ENCODE measurements at places on chromosomes 7 and 10. TPM values are rescaled to one million over a fixed set of nuclear protein-coding genes. Genes with fewer than 3 reads are reported as not detected.

DNA sequence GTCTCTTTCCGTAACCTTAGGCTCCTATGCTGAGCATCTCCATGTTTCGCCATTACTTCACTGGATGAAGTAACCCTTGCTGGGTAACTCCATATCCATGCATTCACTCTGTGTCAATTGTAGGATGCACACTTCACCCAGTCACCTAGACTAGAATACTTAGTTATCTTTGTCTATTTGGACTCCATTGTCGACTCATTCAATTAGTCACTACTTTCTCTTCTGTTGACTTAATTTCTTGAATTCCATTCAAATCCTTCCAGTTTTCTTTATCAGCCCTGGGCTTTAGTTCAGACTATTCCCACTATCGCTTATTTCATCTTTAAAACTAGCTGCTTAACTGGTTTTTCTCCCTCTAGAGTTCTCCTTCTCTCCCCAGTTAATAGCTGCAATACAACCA is 111.3 kb upstream of the TNS3 start:
- H3K27ac ChIP-seq, result peak overlapping the region; percentile 92
- no peaks in the 10 kb centered on the region for H3K36me3 ChIP-seq
- no peaks in the 10 kb centered on the region for H3K27me3 ChIP-seq
- no peak for DNase-seq
- H3K4me1 ChIP-seq, result peaks cover 59% of the 10 kb centered on the region

- peaks cover 65% of the 10 kb centered on the region for H3K4me1 ChIP-seq
- no peaks in the 10 kb centered on the region for H3K36me3 ChIP-seq
- H3K27ac ChIP-seq, result peak overlapping the region; percentile 80
- DNase-seq, result no peak
Observed at GRCh38 chr10:60978287-60979115, 34.5 kb upstream of the RHOBTB1 start.

DNA sequence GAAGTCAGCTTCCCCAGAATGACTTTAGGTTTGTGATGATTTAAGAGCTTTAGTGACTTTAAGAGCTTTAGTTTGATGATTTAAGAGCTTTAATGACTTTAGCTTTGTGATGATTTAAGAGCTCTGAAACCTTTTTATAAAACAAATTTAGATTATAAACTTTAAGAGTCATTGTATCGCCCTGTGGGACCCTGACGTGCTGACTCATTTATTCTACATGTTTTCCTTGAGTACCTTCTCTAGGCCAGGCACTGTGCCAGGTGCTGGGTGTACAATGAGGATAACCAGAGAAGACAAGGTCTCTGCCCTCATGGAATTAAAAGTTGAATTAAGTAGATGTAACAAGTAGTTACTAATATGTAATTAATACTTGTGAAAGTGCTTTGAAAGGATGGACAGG is 45.4 kb downstream of the CNNM1 start:
- no peaks in the 10 kb centered on the region for H3K4me1 ChIP-seq
- no peak for DNase-seq
- H3K4me3 ChIP-seq, result no peak overlapping the region
- H3K27me3 ChIP-seq, result peaks cover 28% of the 10 kb centered on the region
- no peaks in the 10 kb centered on the region for H3K36me3 ChIP-seq

DNA sequence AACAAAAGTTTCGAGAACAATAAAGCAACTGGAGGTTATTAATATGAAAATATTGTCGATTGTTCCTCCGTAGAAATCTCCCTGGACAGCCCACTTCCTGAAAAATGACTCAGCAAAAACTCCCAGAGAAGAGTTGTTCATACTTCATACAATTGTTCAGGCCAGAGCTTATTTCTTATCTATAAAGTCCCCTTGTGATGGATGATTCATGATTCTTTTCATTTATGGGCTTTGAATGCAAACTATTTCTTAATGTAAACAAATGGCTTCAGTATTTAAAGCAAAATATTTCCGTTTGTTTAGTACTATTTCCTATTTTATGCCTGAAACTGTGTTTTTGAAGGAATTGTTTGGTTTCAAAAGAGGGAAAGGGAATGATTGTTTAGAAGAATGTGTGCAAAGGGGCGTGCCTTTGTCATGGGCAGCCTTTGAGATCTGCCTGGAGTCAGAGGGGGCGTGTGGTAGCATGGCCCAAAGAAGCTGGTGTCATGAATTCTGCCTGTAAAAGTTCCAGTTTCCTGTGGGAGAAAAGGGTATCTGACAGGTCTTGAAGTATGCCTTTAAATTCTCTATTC is 26.2 kb upstream of the EXOC6 start:
- H3K4me3 ChIP-seq, result no peak overlapping the region
- H3K27me3 ChIP-seq, result peaks cover under 1% of the 10 kb centered on the region

Gene NPSR1
- not detected for total RNA-seq

- H3K36me3 ChIP-seq, result no peaks in the 10 kb centered on the region
- no peaks in the 10 kb centered on the region for H3K27me3 ChIP-seq
- no peak for DNase-seq
Observed at GRCh38 chr7:116445447-116446211, 53.9 kb upstream of the CAV2 start.

- H3K36me3 ChIP-seq, result no peaks in the 10 kb centered on the region
- H3K4me3 ChIP-seq, result no peak overlapping the region
- H3K4me1 ChIP-seq, result no peaks in the 10 kb centered on the region
- no peak overlapping the region for H3K27ac ChIP-seq
- DNase-seq, result no peak
- peaks cover 48% of the 10 kb centered on the region for H3K27me3 ChIP-seq
Observed at GRCh38 chr10:89171263-89171872, 35.7 kb downstream of the CH25H start.

GRCh38 chr7:2809903-2810625 is 34.0 kb downstream of the GNA12 start:
- H3K4me1 ChIP-seq, result peaks cover 31% of the 10 kb centered on the region
- H3K4me3 ChIP-seq, result no peak overlapping the region
- H3K27me3 ChIP-seq, result no peaks in the 10 kb centered on the region
- no peak overlapping the region for H3K27ac ChIP-seq
- H3K36me3 ChIP-seq, result peaks cover 9% of the 10 kb centered on the region

- no peak for DNase-seq
Observed at GRCh38 chr7:134943785-134944400, 42.4 kb upstream of the AGBL3 start.

DNA sequence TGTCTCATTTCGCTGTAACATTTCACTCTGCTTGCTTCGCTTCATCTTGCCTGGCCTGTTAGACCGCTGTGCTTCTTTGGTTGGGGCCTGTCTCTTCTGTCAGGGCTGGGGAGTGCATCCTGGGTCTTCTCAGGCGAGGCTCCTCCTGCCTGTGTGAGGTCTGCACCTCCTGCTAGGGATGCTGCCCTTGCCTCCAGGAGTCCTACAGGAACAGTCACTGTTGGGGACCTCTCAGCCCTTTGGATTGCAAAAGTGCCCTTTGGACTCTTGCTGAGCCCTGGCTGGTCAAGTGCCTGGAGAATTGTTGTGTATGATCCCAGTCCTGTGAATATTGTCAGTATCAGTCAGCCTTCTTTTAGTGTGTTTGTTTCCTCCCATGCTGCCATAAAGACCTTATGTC is 84.1 kb downstream of the MDFIC start:
- peaks cover 14% of the 10 kb centered on the region for H3K36me3 ChIP-seq
- no peak overlapping the region for H3K4me3 ChIP-seq
- peaks cover 35% of the 10 kb centered on the region for H3K4me1 ChIP-seq
- no peak overlapping the region for H3K27ac ChIP-seq
- H3K27me3 ChIP-seq, result no peaks in the 10 kb centered on the region
- DNase-seq, result no peak

GRCh38 chr10:693506-693905 is 4.0 kb upstream of the DIP2C start:
- peaks cover 14% of the 10 kb centered on the region for H3K27me3 ChIP-seq
- peaks cover 20% of the 10 kb centered on the region for H3K4me1 ChIP-seq
- no peak overlapping the region for H3K4me3 ChIP-seq
- no peaks in the 10 kb centered on the region for H3K36me3 ChIP-seq
- peak overlapping the region; percentile 20 for H3K27ac ChIP-seq

Gene EIF5AL1
- total RNA-seq, result 0.07 TPM

DNA sequence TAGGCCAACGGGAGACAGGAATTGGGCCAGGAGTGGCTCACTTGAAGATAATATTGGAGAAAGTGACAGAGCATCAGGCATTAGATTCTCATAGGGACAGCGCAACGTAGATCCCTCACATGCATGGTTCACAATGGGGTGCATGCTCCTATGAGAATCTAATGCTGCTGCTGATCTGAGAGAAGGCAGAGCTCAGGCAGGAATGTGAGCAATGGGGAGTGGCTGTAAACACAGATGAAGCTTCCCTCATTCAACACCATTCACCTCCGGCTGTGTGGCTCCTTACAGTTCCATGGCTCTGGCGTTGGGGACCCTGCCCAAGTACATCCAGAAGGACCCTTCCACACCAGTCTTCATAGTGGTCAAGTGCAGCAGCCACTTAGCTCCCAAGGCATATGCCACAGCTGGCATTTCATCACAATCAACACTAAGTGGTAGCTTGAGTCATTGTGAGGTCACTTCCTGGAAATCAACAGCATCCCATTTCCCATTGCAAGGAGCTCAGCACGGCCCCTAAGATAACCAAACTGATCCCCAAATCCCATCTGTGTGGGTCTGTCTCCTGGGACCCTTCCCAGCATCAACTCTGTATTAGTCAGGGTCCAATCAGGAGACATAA is 174.5 kb downstream of the TPST1 start:
- peaks cover 40% of the 10 kb centered on the region for H3K36me3 ChIP-seq
- no peaks in the 10 kb centered on the region for H3K27me3 ChIP-seq
- no peaks in the 10 kb centered on the region for H3K4me1 ChIP-seq
- H3K4me3 ChIP-seq, result no peak overlapping the region
- H3K27ac ChIP-seq, result no peak overlapping the region

Gene MOGAT3
- not detected for total RNA-seq

Gene PDK4
- total RNA-seq, result 1.1 TPM

Gene OR6V1
- not detected for total RNA-seq

GRCh38 chr10:71267508-71268240 is 51.4 kb upstream of the SLC29A3 start:
- DNase-seq, result no peak
- peak overlapping the region; percentile 78 for H3K27ac ChIP-seq
- no peaks in the 10 kb centered on the region for H3K36me3 ChIP-seq
- peaks cover 65% of the 10 kb centered on the region for H3K4me1 ChIP-seq

Gene NUTM2B
- total RNA-seq, result 1.0 TPM

DNA sequence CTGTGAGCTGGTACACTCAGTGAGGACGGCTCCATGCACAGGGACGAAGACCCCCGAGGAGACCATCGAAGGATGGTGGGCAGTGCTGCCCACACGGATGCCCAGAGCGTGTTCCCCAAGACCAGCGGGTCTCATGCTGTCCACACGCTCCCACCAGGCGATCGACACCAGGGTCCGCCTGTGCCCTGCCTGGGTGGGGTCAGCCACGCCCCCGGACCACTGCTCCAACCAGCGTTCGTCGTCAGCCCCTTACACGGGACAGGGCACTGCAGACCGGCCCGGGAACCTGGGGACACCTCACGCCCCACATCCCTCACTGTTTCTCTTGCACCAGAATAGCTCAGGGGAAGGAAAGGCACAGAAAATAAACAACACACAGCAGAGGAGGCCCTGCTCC is 223.5 kb downstream of the DNAJB6 start:
- no peak overlapping the region for H3K4me3 ChIP-seq
- no peaks in the 10 kb centered on the region for H3K4me1 ChIP-seq
- H3K27ac ChIP-seq, result no peak overlapping the region
- DNase-seq, result no peak

Gene UCN3
- not detected for total RNA-seq

GRCh38 chr7:36315309-36315944 is 74.2 kb upstream of the ANLN start:
- no peak overlapping the region for H3K4me3 ChIP-seq
- H3K4me1 ChIP-seq, result peaks cover 12% of the 10 kb centered on the region
- no peaks in the 10 kb centered on the region for H3K27me3 ChIP-seq

GRCh38 chr10:80545258-80545881 is 7.7 kb downstream of the SH2D4B start:
- no peak for DNase-seq
- H3K4me1 ChIP-seq, result no peaks in the 10 kb centered on the region
- H3K27me3 ChIP-seq, result peaks cover 6% of the 10 kb centered on the region
- no peak overlapping the region for H3K4me3 ChIP-seq

Gene ZNF425
- total RNA-seq, result 7.3 TPM

DNA sequence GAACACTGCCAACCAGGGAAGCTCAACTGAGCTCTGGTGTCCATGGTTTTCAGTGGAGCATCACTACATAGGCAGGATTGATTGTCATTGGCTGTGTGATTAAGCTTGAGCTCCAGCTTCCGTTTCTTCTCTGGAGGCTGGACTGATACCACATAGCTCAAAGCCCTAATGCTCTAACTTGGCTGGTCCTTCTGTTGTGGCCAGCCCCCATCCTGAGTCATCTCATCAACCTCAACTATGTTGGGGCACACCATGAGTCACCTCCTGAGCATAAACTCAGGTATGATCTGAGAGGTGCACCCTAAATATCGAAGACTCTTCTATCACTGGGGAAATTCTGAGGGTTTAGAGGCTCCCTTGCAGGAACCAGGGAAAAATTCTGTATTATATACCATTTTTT is 114.5 kb upstream of the INHBA start:
- peaks cover 12% of the 10 kb centered on the region for H3K36me3 ChIP-seq
- peaks cover 2% of the 10 kb centered on the region for H3K4me1 ChIP-seq
- H3K27me3 ChIP-seq, result peaks cover 7% of the 10 kb centered on the region
- no peak for DNase-seq
- no peak overlapping the region for H3K27ac ChIP-seq

Gene PNLIPRP1
- not detected for total RNA-seq

GRCh38 chr7:41576166-41576565 is 126.7 kb downstream of the INHBA start:
- no peak for DNase-seq
- no peak overlapping the region for H3K4me3 ChIP-seq
- H3K4me1 ChIP-seq, result peaks cover 19% of the 10 kb centered on the region
- no peak overlapping the region for H3K27ac ChIP-seq
- peaks cover 2% of the 10 kb centered on the region for H3K27me3 ChIP-seq
- H3K36me3 ChIP-seq, result no peaks in the 10 kb centered on the region

- H3K4me3 ChIP-seq, result no peak overlapping the region
- H3K4me1 ChIP-seq, result no peaks in the 10 kb centered on the region
- H3K27ac ChIP-seq, result peak overlapping the region; percentile 3
- DNase-seq, result no peak
Observed at GRCh38 chr7:92356406-92356805, 90.9 kb upstream of the GATAD1 start.

DNA sequence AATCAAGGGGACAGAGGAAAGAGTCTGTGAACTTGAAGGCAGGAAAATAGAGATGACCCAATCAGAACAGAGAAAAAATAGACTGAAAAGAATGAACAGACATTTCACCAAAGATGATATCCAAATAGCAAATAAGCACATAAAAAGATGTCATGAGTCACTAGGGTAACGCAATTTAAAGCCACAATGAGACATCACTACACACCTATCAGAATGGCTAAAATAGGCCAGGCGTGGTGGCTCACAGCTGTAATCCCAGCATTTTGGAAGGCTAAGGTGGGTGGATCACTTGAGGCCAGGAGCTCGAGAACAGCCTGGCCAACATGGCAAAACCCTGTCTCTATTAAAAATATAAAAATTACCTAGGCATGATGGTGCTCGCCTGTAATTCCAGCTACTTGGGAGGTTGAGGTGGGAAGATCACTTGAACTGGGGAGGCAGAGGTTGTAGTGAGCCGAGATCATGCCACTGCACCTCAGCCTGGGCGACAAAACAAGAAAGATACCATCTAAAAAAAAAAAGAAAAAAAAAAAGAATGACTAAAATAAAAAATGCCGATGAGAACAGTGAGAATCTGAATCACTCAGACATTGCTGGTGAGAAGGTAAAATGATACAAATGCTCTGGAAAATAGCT is 100.9 kb downstream of the LHPP start:
- peaks cover 8% of the 10 kb centered on the region for H3K4me1 ChIP-seq
- peaks cover 13% of the 10 kb centered on the region for H3K27me3 ChIP-seq
- DNase-seq, result no peak
- no peak overlapping the region for H3K4me3 ChIP-seq

GRCh38 chr7:7808156-7808555 is 89.7 kb upstream of the RPA3 start:
- H3K27me3 ChIP-seq, result no peaks in the 10 kb centered on the region
- H3K4me3 ChIP-seq, result no peak overlapping the region
- H3K36me3 ChIP-seq, result no peaks in the 10 kb centered on the region

Data from mesothelial cell of epicardium (in vitro differentiated cells).